ENCODE measurements at places on chromosomes 5 and 9.

- DNase-seq, result no peak
These were observed 47.7 kb downstream of the MARCHF11 start for GRCh38 chr5:16131878-16132277.

DNA sequence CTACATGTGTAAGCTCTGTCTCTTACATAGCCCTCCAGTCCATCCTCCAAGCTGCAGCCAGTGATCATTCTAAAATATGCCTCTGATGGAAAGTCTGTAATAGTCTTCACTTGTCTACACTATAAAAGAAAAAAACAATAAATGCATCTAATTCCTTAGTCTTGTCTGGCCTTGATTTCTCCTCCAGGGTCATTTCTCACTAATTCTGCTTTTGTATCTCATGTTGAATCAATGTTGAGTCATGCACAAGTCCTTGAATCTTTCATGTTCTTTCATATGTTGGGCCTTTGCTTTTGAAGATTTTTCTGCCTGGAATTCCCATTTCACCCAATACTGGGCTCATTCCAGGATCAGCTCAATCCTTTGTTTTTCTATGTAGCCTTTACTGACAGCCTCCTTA is 121.1 kb upstream of the TRIM32 start:
- DNase-seq, result no peak

DNA sequence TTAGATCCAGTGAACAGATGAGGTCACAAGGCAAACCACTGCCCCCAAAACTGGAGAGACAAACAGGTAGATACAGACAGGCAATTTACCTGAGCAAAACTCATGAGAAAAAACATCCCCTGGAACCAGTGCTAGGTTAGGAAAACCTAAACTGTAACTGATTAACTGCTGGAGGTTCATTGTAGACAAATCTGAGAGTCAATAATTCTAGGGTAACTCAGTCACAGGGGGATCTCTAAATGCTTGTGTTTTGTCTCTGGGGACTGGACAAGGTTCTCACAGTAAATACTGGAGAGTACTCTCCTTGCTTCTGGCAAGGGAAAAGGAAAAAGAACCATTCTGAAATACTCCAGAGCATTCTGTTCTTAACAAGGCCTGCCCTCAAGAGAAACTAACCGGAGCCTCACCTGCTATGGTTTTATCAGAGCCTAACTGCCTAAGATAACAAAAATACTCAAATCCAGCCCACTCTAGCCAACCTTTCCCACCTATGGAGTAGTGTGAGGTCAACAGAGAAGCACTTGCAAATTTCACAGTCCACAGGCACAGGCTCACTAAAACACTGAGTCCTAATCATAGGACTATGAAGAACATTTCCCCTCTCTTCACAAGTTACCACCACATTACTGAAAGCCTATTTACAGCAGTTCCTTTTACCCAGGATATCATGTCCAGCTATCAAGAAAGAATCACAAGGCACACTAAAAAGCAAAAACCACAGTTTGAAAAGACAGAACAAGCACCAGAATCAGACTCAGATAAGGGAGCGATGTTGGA is 139.9 kb upstream of the ACOT12 start:
- no peak for DNase-seq

GRCh38 chr5:139416651-139417050 is 12.8 kb upstream of the SPATA24 start:
- DNase-seq, result no peak

DNA sequence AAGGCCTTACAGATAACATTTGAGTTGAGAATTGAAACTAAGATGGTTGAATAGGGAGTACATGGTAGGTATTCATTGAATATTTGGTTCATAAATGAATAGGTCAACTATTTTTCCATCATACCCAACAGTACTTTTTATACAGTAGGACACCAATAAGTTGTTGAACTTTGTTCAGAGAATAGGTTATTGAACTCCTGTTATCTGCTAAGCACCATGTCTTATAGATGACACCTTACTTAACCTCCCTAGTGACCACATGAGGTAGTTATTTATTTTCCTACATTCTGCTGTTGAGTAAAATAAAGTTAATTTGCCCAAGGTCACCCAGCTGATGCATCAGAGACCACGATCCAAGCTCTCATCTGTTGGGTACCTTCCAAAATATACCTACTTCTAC is 49.6 kb upstream of the ATP10B start:
- DNase-seq, result no peak

GRCh38 chr5:96919754-96920197 is 16.1 kb upstream of the LNPEP start:
- no peak for DNase-seq

DNA sequence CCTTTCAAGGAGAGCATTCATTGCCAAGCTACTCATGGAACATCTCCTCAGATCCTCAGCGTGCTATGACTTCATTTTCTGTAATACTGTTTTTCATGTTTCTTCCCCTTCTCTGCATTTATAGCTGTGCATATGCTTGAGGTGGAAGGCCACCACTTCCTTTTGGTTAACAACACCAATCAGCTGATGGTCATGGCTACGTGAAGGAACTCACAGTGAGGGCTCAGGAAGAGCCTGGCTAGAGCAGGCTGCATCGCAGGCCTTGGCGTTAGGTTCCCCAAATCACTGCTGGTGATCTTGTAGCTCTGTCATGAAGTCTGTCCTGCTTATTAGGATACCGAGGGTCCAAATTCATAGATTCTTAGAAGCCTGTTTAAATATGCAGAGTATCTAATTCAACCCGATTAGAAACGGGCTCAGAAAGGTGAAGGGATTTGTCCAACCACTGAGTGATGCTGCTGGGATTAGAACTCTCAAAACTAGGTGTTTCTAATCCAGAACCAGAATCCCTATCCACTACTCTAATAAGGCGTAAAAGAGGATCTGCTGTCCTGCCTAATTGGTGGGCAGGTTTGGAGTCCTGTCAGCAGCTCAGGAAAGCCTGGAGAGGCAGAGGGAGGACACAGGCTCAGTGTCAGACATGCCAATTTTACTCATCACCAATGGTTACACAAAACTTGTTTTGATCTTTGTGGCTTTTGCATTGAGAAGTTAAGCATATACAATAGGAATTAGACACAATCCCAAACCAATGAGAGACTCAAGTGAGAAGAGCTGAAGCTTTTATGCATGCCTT is 7.5 kb downstream of the SYK start:
- DNase-seq, result no peak

DNA sequence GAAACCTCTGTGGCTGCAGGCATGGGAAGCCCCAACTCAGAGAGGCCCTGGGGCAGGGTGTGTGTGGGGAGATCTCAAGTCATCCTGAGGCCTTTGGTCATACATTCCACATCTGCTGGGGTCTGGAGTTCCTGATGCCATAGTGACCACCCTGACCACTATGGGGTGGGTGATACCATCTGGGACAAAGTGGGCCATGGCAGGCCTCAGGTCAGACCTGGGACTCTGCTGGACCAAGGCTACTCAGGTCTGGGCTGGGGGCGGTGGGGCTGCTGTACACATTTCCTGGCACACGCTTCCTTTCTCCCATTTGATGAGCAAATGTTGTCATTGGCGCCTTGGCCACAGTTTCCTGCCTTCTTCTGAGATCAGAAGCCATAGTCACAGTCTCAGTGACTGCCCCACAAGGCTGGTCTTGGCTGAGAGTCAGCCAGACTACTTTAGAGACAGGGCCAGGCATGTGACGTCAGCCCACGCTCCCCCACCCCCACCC is 15.1 kb upstream of the ACSL6 start:
- DNase-seq, result no peak

- no peak for DNase-seq
These were observed 784 bp downstream of the NLN start for GRCh38 chr5:65722575-65723403.

DNA sequence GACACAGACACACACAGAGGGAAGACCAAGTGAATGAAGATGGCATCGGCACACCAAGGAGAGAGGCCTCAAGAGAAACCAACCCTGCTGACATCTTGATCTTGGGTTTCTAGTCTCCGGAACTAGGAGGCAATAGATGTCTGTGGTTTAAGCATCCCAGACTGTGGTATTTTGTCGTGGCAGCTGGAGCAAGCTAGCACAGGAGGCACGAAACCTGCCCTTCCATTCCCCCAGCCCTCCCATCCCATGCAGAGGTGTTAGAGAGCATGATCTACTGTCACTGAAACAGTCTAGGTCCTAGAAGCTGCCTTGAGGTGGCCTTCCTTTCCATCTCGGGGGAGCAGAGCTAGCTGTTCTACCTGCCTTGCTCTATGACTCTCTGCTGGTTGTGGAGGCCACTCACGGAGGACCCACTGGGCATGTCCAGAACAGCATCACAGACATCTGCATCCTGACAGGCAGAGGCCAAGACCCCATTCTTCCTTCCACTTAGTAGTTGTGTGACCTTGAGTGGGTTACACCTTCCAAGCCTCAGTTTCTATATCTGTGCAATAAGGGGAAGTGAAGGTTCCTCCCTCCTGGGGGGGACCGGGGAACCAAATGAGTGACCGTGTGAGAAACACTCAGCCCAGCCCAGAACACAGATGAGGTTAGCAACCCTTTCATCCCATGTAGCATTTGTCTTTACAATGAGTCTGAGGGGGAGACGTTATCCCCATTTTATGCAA is 134.3 kb upstream of the BOD1 start:
- DNase-seq, result no peak

Measured in stimulated activated CD8-positive, alpha-beta memory T cell treated with anti-CD3 and anti-CD28 coated beads, Interleukin-4, amount 100 ng/mL, for 4 hours (primary cell).